Activated CD4-positive, alpha-beta T cell treated with anti-CD3 and anti-CD28 coated beads for 24 hours (primary cell): ENCODE measurements at places on chromosomes 13 and 19.
A peak's percentile ranks its signal among the peaks of the same experiment; 100 is the strongest.

DNA sequence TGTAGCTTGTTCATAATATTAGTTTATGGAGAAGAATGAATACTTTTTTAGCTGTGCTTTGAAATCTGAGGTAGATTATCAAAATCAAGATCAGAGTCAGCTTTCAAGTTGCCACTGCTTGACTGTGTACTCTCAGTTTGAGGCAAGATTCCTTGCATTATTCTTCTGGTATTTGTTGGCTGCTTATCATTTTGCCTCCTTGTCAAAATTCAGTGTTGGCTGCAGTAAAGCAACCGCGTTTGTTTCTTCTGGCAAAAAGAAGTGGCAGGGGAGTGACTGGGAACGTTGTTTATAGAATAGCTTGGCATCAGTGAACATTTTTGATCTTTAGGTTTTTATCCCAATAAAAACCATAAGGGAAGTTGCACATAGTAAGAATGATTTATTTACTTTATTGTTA, 419.3 kb upstream of the GPC6 start:
- DNase-seq = no peak

DNA sequence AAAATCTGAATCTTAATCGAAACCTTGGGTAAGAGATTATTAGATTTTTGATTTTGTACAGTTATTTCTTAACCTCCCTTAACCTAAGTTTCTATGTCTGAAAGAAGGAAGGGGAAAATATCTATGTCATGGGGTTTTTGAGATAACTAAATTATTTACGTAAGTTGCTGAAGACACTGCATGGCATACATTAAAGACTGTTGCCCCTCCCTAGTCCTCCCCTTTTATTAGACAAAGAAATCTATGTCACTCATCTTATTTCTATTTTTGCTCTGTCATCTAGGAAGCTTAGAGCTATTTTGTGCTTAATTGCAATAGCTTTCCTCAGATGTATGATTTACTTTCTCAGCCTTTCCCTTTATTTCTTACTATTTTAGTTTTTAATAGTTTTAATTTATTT, 15.0 kb downstream of the COG6 start:
- no peak for DNase-seq

DNA sequence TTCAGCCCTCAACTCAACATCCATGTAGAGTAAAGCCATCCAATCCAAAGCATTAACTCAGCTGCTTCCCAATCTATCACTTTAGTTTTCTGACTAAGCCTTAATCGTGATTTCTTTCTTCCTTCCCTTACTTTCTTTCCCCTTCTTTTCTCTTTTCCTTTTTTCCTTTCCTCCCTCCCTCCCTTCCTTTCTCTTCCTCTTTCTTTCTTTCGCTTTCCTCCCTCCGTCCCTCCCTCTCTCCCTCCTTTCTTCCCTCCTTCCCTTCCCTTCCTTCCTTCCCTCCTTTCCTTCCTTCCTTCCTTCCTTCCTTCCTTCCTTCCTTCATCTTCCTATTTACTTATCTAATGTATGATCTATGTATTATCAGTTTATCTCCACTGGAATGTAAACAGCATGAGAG, 71.2 kb downstream of the ERCC5 start:
- DNase-seq = no peak

GRCh38 chr19:54875506-54875905, 1.5 kb downstream of the FCAR start:
- no peak for DNase-seq

GRCh38 chr19:10510301-10510802, 6.9 kb downstream of the S1PR5 start:
- DNase-seq = peak; percentile 50

DNA sequence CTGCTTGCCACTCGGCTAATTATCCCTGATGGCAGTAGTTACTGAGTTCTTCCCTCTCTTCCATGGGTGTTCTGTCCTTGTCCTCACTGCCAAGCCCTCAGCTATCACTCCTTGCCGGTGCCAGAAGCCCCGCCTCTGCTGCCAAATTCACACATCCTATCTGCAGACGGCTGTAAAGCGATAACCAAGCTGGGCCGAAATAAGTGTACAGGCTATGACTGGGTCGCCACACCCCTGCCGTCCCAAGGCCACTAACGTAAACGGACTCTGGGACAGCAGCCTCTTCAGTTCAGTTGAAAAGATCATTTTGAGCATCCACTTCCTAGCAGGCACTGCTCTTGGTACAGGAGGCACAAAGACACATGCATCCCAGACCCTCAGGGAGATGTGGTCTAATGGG, 13.3 kb downstream of the SLC7A1 start:
- DNase-seq = no peak

- no peak for DNase-seq
These were observed 885.0 kb downstream of the UQCRFS1 start for GRCh38 chr19:28327905-28328304.
